ENCODE measurements at places on chromosomes 6 and 20.

- no peak for DNase-seq
These were observed 396.5 kb downstream of the SMOC2 start for GRCh38 chr6:168837254-168838036.

GRCh38 chr20:16596991-16597390 is 23.7 kb upstream of the KIF16B start:
- no peak for DNase-seq

DNA sequence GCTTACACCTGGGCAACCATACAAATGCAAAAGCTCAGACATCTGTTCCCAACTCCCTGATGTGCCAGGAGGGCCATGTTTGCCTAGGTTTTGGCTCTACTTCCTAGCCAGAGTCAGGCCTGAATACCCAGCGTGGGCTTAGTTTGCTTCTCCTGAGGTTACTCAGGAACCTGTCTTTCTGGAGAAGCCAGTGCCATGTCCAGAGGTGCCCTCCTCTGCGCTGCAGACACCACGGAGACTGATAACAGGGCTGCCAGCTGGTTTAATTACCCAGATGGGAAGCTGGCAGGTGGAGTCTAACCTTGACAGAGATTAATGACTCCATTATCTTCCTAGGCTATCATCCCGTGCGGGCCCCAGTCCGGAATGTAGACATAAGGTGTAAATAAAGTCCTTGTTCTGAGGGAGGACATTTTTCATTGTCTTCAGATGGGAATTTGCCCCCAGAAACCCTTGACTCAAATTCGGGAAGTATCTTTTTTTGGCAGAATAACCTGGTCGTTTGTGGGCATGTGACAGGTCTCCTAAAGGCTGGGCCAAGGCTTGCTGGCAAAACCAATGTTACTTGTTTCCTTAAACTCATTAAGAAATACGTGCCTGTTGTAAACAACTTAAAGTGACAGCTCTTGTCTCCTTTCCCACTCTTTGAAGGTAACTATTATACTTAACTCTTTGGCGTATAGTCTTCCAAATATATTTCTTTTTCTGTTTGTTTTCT is 29.2 kb upstream of the ZNFX1 start:
- DNase-seq, result no peak

- no peak for DNase-seq
These were observed 6.0 kb downstream of the UQCC1 start for GRCh38 chr20:35405775-35406174.

- DNase-seq, result no peak
These were observed 449.5 kb downstream of the PHF3 start for GRCh38 chr6:64085126-64085525.

DNA sequence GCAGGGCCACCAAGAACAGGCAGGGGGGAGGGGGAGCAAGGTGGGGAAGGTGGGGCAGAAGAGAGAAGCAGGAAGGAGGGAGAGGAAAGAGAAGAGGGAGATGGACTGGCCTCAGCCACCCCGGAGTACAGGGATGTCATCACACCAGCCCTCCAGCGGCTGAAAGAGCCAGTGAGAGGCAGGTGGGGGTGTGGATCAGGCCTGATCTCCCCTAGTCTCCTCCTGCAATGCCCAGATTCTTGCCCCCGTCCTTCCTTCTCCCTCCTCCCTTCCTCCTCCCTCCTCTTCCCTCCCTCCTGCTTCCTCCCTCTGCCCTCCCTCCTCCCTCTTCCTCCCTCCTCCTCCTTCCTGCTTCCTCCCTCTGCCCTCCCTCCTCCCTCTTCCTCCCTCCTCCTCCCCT is 61.5 kb downstream of the YTHDF1 start:
- no peak for DNase-seq
